Stimulated activated CD8-positive, alpha-beta memory T cell treated with anti-CD3 and anti-CD28 coated beads, Interleukin-15, amount 100 ng/mL, for 48 hours (primary cell): ENCODE measurements at places on chromosomes 12 and 14.

GRCh38 chr14:56081139-56081538 lies 37.1 kb upstream of the PELI2 start:
- no peak for DNase-seq

DNA sequence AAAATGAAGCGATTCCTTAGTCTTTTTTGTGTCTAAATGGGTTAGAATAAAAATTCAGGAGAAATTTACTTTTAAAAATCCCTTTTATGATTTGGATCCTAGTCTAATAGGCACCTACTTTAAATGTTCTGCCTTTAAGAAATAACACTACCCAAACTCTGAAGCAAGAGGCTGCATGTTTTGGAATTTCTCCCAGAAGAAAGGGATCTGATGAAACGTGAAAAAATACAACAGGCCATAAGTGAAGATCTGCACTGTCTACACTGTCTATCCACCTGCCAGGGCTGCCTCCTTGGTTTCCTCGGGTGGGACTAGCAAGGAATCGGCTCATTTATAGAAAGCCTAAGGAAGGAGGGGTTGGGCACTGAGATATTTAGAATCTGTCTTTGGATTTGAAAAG lies 22.1 kb downstream of the ACVR1B start:
- DNase-seq: no peak

GRCh38 chr12:13256692-13257045 lies 60.1 kb downstream of the EMP1 start:
- no peak for DNase-seq

- no peak for DNase-seq
Measured at GRCh38 chr12:126108247-126108646, 1043.0 kb downstream of the AACS start.

GRCh38 chr12:31324845-31325523 lies 966 bp downstream of the SINHCAF start:
- peak; percentile 22 for DNase-seq

- DNase-seq: no peak
Measured at GRCh38 chr12:62711631-62712241, 223.2 kb downstream of the PPM1H start.

DNA sequence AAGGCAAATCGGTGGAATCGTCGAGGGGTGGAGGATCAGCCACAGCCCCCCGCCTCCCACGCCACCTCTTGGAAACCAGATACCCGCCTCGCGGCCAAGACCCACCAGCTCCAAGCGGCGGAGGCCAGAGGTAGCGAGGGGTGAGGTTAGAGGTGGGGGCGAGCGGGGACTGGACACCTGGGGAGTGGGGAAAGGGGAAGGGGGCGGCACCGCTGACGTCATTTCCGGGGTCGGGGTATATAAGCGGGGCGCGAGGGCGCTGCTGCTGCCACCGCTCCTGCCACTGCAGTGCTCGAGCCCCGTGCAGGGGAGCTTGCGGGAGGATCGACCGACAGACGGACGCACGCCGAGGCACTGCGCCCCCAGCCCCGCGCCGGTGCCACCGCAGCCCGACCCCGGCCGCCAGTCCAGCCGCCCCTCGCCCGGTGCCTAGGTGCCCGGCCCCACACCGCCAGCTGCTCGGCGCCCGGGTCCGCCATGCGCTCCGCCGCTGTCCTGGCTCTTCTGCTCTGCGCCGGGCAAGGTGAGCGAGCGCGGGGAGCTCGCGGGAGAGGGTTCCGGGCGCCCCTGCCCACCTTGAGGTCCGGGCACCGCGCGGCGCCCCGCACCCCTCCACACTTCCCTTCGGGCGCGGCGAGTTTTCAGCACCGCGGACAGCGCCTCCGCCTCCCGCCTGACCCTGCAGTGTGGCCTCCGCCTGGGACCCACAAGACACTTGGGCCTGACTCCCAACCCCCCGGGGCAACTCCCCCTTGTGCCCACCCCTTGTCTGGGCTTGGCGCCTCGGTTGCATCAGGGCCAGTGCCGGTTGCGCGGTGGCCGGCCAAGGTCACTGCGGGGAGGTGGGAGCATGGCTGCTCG lies at the start of gene CHGA:
CHGA (plus strand) TSS at position 268 of the 861 bp plus-strand sequence; CDS start at position 478, 210 bp downstream.
- no peak for DNase-seq

GRCh38 chr12:41277100-41277945 lies 89.2 kb downstream of the PDZRN4 start:
- no peak for DNase-seq

DNA sequence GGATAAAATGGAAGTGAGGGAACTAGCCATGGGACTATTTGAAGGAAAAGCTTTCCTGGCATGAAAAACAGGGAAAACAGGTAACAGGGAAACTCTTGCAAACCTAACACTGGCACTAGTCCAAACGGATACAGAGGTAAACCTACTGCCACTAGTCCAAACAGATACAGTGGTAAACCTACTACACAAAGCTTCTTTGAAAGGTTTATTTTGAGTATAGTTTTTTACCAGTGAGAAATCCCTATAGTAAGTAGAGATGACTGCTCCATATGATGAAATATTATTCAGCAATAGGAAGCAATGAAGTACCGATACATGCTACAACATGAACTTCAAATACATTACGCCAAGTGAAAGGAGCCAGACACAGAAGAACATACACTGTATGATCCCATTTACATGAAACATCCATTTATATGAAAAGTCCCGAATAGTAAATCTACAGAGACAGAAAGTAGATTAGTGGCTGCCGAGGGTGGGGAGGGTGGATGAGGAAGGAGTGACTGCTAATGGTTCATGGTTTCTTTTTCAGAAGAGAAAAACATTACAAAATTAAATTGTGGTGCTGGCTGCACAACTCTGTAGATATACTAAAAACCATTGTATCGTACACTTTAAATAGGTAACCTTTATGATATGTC lies 25.5 kb downstream of the SPTLC2 start:
- DNase-seq: no peak

DNA sequence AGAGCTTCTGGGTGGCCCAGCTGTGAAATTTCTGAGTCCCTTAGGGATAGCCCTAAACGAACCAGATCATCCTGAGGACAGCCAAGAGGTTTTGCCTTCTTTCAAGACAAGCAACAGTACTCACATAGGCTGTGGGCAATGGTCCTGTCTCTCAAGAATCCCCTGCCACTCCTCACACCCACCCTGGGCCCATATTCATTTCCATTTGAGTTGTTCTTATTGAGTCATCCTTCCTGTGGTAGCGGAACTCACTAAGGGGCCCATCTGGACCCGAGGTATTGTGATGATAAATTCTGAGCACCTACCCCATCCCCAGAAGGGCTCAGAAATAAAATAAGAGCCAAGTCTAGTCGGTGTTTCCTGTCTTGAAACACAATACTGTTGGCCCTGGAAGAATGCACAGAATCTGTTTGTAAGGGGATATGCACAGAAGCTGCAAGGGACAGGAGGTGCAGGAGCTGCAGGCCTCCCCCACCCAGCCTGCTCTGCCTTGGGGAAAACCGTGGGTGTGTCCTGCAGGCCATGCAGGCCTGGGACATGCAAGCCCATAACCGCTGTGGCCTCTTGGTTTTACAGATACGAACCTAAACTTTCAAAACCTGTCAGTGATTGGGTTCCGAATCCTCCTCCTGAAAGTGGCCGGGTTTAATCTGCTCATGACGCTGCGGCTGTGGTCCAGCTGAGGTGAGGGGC lies 38.9 kb downstream of the DAD1 start:
- peak; percentile 70 for DNase-seq

GRCh38 chr12:124776125-124776513 lies 87.5 kb downstream of the SCARB1 start:
- no peak for DNase-seq

DNA sequence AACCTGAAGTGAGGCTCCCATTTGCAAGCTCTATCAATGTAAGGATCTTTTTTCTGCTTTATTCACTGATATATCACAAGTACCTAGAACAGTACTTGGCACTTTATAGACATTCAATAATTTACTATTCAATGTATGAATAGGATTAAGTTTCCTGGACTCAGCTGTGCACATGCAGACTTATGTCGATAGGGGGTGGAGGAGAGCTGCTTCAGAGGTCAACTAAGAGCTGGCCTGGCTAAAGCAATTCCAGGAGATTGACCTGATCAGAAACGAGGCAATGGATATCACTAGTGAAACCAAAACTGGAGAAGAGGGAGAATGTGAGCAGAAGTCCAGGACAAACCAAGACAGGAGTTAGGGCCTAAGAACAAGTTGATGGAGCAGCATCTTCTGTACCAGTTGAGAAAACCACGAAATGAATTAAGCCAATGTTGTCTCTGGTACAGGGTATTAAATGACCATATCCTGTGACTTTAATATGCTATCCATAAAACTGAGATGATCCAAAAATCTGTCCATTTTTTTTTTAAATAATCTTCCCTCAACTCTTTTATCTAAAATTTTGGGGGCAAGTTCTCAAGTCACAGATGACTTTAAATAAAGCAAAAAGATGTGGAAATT lies 169.2 kb downstream of the PIK3C2G start:
- no peak for DNase-seq

DNA sequence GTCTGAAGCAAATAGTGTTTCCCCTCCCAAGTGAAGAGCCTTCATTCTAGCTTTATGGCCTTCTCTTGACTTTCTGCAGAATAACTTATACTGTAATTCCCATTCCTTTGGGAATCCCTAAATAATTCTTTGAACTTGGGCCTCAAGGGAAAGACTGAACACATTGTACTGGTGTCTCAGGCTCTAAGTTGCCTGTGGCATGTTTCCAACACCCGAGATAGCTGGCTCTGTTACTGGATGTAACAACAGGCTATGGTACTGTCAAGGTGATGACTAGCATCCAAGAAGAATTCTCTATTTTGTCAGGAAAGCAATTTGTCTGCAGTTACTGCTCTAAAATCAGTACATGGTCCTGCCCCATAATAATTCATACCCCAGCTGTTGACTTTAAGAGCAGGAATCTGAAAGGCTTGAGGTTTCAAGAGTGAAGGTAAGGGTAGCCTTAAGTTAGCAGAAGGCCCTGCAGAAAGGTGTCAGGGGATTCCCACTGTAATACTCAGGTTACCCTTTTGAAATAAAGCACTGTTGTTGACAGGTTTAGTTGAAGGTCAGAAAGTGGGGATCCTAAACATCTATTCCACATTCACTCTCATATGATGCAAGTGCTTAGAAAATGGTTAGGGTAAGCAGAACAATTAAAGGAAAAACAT lies 5.2 kb downstream of the GPX2 start:
- DNase-seq: no peak

DNA sequence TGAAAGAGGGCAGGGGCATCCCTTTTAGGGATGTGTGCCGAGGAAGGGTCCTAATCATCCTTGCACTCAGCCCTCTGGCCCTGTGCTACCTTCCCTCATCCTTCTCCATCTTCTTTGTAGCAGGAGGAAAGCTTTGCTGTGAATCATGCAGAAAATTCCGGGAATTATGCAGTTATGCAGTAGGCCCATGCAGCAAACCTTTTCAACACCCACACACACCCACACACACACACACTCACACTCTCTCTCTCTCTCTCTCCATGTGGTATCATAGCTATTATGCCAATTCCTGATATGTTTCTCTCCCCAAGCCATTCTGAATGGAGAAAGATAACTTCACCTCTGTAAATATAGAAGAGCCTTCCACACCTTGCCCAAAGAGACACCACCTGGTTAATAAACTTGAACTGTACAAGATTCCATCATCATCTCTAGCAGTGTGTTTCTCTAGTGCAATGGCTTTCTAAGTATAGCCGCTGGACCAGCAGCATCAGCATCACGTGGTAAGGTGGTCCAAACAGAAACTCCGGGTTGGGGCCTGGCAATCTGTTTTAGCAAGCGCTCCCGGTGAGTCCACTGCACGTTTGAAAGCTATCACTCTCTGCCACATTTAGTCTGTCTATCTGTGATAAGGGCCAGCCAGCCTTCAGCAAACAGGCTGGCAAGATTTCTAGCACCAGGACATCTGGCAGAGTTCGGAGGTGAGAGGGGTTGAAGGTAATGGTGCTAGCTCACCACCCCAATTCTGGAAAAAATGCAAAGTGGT lies 57.6 kb downstream of the MDM2 start:
- DNase-seq: no peak

DNA sequence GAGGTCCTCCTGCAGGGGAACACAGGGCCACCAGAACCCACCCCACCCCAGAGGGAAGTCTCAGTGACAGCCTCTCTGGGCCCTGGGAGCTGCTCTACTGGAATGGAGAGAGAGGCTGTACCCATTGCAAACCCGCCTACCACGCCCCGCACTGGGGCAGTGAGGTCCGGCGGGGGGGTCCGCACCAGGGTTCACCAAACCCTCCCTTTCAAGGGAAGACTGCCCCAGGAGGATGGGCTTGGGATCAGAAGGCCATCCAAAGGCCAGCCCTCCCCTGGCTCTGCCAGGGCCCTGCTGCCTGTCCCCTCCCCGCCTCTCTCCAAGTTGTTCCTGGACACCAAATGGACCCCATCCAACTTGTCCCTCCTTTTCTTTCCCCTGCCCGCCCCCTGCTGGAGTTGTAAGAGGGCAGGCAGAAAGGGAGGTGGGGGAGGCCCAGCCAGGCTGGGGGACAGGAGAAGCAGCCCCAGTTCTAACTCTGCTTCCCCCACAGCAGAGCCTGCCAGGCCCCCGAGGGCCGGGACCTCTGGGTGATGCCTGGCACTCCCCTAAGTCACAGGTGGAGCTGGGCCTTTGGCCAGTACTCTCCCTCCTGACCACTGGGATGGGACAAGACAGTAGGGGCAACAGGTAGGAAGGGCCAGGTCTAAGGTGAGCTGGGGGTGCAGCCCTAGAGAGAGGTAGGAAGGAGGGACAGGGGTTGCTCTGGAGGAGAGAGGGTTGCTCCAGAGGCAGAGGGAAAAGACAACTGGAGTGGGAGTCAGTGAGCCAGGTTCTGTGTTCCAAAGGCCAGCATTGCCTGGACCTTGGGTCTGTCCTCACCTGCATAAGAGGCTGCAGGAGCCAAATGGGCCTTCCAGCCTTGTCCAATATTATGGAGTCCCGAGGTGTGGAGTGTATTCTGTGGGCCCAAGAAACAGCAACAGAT lies 3.2 kb upstream of the DIO3 start:
- DNase-seq: no peak

GRCh38 chr14:60515511-60516289 lies 6.8 kb downstream of the SIX6 start:
- no peak for DNase-seq

- no peak for DNase-seq
Measured at GRCh38 chr14:100532906-100533655, 54.1 kb downstream of the BEGAIN start.

- no peak for DNase-seq
Measured at GRCh38 chr14:78698991-78699390, 528.8 kb downstream of the NRXN3 start.

- DNase-seq: peak; percentile 31
Measured at GRCh38 chr12:6827437-6827911, 733 bp upstream of the P3H3 start.

- no peak for DNase-seq
Measured at GRCh38 chr14:99387880-99388279, 92.8 kb downstream of the SETD3 start.

DNA sequence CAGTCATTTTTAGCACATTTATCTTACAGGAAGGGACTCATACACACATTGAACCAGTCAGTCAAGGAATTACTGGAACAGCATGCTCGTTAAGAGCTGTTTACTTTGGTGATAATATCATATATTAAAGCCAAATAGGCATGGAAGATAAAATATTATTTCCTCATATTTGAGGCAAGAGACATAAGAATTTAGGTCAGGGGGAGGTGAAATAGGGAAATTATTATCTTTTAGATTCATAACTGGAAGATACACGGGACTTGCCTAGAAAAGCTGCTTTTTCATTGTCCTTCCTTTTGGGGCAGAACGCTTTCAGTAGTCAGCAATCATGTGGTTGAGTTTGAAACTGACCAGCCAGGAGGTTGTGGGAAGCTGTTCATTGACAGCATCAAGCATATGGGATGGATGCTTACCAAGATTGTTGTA lies 72.5 kb downstream of the NTN4 start:
- DNase-seq: no peak
